Caco-2 (cell line): ENCODE measurements at places on chromosomes 11 and 22. TPM values are rescaled to one million over a fixed set of nuclear protein-coding genes. Genes with fewer than 3 reads are reported as not detected.

DNA sequence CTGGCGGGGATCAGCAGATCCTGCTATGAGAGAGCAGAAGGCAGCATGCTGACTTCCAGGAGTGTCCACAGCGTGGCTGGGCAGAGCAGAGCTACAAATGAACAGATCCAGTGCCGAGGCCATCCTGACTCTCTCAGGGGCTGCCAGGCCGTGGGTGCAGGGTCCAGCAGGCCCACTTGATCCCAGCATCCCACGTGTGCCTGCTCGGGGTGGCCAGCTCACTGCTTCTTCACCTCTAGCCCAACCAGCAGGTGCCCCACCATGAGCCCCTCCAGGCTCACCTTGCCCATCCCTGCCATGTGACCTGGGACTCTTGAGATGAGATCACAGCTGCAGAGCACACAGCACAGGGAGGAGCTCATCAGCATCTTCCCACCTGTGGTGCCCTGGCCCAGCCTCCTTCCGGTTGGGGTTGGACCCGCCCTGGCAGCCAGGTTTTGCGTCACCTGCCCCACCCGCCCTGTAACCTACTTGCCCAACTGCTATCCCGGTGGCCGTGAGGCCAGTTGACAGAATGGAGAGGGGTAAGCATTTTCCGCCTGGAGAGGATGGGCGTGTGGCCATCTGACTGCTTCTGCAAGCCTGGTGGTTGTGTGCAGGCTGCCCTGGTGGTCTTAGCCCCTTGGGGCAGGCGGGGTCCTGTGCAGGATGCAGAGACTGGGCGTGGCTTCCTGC, 11.0 kb downstream of the TANGO2 start:
- DNase-seq, result no peak
- no peak overlapping the region for H3K27ac ChIP-seq
- H3K4me1 ChIP-seq, result no peaks in the 10 kb centered on the region
- no peaks in the 10 kb centered on the region for H3K36me3 ChIP-seq
- no peak overlapping the region for H3K4me3 ChIP-seq

- no peaks in the 10 kb centered on the region for H3K4me1 ChIP-seq
- no peaks in the 10 kb centered on the region; the same call in 1 of the 2 replicates for H3K27me3 ChIP-seq
- H3K36me3 ChIP-seq, result no peaks in the 10 kb centered on the region
- H3K27ac ChIP-seq, result no peak overlapping the region
- H3K4me3 ChIP-seq, result no peak overlapping the region
Measured at GRCh38 chr11:19598456-19598855, 114.2 kb upstream of the NAV2 start.

DNA sequence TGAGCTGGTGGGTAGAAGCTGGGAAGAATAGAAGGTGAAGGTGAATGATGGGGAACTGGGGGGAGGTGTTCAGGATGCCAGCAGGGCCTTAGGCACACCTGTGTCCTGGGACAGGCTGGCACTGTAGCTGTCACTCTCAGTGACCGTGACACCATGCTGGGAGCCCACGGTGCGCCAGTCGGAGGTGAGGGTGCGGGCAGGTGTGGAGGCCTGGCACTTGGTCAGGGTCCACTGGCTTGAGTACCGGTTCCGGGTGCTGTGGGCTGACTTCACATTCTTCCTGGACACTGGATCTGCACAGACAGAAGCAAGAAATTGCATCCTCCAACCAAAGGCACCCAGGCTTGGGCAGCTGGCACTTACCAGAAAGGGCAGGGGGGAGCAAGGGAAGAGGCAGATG, 103.8 kb downstream of the CEP164 start:
- H3K27ac ChIP-seq, result no peak overlapping the region
- H3K27me3 ChIP-seq, result peaks cover 4% of the 10 kb centered on the region; the same call in 1 of the 2 replicates
- H3K4me3 ChIP-seq, result no peak overlapping the region
- no peaks in the 10 kb centered on the region for H3K36me3 ChIP-seq

The OR5P2 gene
- not detected in 2 replicates for total RNA-seq

The CADM1 gene
- 440 and 534 TPM in 2 replicates for total RNA-seq

The PRCP gene
- total RNA-seq, result 107 TPM in 2 replicates

The PANX3 gene
- not detected in 2 replicates for total RNA-seq

The ZNF214 gene
- 0.16 and 0.70 TPM in 2 replicates for total RNA-seq
